ENCODE measurements at places on chromosomes 11 and 22. TPM values are rescaled to one million over a fixed set of nuclear protein-coding genes. Genes with fewer than 3 reads are reported as not detected.

GRCh38 chr11:133956650-133957633 lies at the start of gene IGSF9B:
IGSF9B (minus strand) TSS chr11:133956968; CDS start chr11:133956754, 214 bp downstream.
- peak; percentile 83 for DNase-seq

- no peak for DNase-seq
These were observed 1513.6 kb downstream of the BRD1 start for GRCh38 chr22:48314073-48314472.

- DNase-seq = no peak
These were observed 125.6 kb upstream of the BLID start for GRCh38 chr11:122241566-122241965.

The YAP1 gene
- 19.3 TPM for total RNA-seq

DNA sequence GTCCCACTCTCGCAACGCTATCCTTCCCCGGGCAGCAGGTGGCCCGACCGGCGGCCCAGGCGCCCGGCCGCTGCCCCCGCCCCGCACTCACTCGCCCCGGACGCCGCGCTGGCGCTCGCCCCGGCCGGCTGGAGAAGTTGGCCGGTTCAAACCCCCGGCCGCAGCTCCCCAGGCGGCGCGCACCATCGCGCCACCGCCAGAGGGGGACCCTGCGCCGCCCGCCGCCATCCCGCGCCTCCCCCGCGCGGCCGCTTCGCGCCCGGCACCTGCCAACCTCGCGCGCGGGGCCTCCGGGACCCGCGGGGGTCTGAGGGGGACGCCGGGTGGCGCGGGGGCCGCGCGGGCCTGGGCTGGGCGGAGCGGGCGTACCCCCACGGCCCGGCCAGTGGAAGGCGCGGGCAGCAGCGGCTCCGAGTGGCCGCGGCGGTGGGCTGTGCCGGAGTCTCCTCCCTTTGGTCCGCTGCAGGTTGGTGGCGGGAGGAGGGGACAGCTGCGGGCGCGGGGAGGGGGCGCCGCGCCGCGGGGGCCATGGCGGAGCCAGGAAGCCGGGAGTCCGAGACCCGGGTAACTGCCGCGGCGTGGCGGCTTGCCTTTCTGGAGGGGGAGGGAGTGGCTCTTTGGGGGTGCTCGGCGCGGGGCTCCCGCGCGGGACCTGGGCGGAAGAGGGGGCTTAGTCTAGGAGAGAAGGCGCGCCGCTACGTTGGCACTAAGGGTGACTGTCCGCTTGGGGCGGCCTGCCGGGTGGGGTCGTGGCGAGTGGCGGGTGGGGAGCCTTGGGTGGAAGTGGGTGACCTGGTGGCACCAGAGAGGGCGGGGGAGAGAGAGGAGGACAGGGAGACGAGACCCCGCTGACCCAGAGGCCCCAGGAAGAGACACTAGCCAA lies at the start of the genes MPST and TST:
Gene MPST (plus strand): TSS at position 434 of the 883 bp plus-strand sequence. CDS start 95 bp downstream, at position 529.
Gene TST (minus strand): TSS at position 139 of the 883 bp plus-strand sequence. CDS start 715 bp downstream, outside the sequence.
- DNase-seq = peak; percentile 77

All from MG63 (cell line).